ENCODE measurements at places on chromosomes 6 and 20.

GRCh38 chr6:7138046-7138531 is 30.3 kb downstream of the RREB1 start:
- DNase-seq = no peak

DNA sequence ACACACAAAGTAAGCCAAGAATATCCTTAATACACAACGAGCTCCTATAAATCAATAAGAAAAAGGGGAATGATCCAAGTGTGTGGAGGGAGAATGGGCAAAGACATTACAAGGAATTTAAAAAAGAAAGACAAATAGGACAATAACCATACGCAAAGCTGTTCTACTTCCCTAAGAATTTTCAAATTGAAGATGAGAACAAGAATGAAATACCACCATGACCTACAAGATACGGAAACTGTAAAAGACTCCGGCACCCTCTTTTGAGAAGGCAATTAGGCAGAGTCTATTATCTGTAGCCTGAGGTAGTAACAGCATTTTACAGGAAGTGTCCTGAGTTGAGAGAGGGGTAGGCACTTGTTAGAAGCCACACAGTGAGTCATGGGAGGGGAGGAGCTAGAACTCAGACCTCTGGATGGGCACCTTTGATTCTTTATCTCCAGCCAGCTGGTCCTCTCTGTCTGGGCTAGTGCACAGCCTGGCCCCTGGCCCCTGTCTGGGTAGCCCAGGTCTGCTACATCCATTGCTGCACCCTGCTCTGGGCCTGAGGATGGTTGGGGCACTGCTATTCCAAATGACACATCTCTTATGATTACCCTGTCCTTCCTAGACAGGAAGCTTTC is 15.3 kb downstream of the RSPO4 start:
- DNase-seq = no peak

- no peak for DNase-seq
These were observed 13.2 kb downstream of the CITED2 start for GRCh38 chr6:139361211-139361610.

DNA sequence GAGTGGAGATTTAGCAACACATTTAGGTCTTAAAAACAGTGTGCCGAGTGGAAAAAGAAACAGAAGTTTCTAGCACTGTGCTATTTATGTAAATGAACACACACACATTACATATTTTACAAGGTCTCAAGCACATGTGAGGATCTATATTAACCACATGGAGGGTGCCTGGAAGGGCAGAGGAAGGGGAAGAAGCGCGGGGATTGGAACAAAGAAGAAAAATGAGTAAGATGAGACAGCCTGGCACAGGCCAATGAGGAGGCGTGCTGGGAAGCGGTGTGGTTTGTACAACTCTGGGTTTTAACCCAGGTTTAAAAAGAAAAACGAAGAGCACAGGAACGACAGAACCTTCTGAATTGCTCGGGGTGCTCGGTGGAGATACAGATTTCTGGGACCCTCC is 5.7 kb downstream of the KCNG1 start:
- no peak for DNase-seq

- no peak for DNase-seq
These were observed 5.5 kb downstream of the DYNLT1 start for GRCh38 chr6:158639056-158639455.

DNA sequence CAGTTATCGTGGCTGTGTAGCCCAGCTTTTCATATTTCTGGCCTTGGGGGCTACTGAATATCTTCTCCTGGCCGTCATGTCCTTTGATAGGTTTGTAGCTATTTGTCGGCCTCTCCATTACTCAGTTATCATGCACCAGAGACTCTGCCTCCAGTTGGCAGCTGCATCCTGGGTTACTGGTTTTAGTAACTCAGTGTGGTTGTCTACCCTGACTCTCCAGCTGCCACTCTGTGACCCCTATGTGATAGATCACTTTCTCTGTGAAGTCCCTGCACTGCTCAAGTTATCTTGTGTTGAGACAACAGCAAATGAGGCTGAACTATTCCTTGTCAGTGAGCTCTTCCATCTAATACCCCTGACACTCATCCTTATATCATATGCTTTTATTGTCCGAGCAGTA is 475 bp downstream of the OR2B6 start:
- DNase-seq = no peak

GRCh38 chr6:12051861-12052368 is 39.8 kb downstream of the HIVEP1 start:
- no peak for DNase-seq

DNA sequence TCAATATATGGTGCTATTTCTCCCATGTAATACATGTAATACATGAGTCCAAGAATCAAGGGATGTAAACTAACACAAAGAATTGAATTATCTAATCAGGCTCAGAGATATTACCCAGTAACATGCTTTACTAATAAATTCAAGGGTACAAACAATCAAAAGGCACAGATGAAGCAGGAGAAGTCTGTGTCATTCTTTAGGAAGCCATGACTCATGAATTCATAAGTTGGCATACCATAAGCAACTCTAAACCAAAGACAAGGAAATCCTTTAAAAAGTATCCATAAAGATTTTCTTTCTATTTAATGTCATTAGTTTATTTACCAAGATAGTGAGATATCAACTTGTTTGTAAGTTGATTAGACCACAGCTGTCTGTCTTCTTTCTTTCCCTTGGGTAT is 446.0 kb upstream of the IMPG1 start:
- no peak for DNase-seq

GRCh38 chr6:42049116-42049809 is 1.1 kb upstream of the TAF8 start:
- DNase-seq = no peak

DNA sequence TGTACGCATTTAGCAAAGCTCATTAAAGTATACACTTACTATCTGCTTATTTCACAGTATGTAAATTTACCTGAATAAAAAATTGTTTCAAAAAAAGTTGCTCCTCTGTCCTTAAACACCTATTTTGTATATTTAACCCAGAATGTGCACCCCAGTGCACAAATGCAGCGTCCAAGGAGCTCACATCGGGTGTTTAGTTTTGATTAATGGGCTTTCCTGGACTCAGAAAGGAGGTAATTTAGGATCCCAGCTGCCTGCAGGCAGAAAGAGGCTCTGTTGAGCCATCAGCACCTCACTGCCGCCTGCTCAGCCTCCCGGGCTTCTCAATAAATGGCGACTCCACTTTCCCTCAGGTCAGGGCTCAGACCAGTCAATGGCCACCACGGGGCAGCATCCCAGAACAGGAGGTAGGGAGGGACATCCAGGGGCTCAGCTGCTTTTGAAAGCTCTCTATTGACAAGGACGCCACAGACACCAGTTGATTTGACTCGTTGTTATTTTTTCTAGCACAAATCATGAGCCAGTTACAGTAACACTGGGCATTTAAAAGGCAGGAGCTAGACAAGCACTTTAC is 70.2 kb upstream of the TBC1D7 start:
- DNase-seq = no peak

DNA sequence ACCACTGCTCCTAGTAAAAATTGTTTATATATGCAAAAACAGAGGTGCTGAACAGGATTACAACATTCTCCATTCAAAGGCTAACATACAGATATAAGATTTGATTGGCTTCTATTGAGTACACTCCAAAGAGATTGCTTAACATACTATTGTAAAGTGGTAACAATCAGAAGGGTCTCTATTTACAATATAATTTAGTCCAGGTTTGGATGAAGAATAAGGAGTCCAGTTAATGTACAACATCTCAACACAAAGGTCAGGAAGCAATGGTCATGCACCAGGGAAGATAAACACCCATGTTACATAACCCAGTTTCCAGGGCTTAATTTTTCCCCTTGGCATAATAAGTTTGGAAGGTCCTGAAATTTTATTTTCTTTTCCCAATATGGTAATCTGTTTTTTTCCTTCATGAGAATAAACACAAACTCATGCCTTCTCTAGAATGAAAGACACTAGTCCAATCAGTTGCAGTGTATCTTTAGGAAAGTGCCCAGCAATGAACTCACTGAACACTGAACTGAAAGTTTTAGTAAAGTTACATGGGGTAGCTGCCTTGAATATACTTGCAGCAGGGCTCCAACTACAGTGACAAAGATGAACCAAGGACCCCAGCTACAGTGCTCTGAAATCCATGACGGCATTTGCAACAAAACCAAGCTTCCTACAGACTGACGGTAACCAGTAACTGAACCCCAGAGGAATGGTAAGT is 255.3 kb upstream of the GJE1 start:
- no peak for DNase-seq

GRCh38 chr6:106629859-106630163 is 433 bp downstream of the QRSL1 start:
- DNase-seq = no peak

- no peak for DNase-seq
These were observed 22.2 kb upstream of the GABRR1 start for GRCh38 chr6:89239338-89239737.

DNA sequence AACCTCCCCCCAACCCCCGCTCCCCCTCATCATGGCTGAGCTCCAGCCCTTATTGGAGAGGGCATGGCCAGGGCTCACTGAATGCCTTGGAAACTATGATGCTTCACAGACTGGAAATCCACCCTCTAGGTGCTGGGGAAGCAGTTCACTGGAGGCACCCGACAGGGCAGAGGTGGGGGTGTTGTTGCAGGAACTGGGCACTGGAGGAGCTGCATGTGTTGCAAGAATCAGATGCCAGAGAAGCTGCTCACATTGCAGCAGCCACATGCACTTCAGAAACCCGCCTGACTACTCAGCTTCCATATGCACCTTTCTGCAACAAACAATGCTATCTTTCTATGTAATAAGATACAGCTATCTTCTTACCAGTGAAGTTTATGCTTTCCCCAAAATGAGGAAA is 7.9 kb upstream of the TBPL1 start:
- DNase-seq = no peak

DNA sequence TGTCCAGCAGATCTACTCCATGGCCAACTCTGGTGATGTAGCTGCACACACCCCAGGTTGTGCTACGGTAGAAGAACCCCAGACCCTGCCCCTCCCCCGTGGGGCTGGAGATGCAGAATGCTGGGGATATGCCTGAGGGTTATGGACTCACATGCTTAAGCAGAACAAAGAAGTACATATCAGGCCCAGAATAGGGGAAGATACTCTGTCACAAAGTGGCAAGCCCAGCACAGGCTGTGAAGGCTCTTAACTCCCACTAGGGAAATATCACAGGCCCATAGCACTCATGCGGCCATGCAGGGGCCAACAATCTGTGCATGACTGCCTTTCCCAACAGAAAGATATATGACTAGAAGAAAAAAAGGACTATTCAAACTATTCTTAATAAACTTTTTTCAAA is 234.9 kb downstream of the KCNQ5 start:
- DNase-seq = no peak

DNA sequence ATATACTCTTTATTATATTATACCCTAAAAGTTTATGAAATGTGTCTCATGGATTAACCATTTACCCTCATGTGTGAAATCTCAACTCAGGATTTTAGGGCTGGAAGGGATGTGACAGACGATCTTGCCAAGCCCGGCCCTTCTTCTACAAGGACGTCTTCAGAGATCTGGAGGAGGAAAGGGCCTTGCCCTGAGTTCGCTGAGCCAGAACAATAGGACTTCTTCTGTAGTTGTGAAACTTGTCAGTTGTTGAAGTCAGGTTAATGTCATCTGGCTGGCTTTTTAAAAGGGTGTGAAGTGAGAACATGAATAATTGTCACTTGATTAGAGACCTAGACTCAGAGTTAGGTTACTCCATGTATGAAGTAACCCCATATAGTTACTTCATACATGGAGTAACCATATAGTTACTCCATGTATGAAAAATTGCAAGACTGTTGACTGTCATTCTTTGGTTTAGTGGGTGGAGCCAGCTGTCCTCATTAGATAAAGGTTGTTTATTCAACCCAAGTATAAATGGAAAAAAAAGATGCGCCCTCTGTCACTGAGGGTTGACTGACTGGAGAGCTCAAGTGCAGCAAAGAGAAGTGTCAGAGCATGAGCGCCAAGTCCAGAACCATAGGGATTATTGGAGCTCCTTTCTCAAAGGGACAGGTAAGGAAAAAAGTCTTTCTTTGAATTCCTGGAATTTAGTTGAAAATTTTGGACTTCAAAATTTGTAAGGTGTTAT is at the start of gene ARG1:
Gene ARG1, plus strand, starts transcription at position 541 of the 730 bp plus-strand sequence. Its CDS starts 57 bp downstream, at position 598.
- no peak for DNase-seq

- peak; percentile 38 for DNase-seq
These were observed 34.5 kb downstream of the HLA-A start for GRCh38 chr6:29976588-29977424.

DNA sequence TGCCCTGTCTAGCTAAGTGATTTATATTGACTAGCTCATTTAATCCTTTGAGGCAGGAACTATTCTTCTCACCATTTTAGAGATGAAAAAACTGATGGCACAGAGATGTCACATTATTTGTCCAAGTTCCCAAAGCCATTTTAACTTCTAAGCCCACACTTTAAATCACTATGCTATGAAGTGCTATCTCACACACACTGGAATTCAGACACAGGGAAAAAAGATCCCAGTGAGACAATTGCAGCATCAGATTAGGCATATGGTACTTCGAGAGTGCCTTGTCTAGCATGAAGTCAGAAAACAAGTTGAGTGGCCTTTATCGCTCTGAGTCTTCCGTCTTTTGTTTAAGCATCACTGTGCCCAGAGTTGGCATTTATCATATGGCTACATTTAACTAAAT is 54.1 kb upstream of the PDE7B start:
- no peak for DNase-seq

DNA sequence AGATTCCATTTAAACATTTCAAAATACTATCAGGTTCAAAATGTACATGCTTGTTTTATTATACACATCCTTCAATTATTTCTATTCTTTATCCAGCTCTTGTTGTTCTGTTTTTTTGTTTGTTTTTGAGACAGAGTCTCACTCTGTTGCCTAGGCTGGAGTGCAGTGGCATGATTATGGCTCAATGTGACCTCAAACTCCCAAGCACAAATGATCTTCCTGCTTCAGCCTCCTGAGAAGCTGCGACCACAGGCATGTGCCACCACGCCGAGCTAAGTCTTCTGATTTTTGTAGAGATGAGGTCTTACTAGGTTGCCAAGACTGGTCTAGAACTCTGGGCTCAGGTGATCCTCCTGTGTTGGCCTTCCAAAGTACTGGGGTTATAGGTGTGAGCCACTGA is 44.1 kb upstream of the SMIM29 start:
- no peak for DNase-seq

DNA sequence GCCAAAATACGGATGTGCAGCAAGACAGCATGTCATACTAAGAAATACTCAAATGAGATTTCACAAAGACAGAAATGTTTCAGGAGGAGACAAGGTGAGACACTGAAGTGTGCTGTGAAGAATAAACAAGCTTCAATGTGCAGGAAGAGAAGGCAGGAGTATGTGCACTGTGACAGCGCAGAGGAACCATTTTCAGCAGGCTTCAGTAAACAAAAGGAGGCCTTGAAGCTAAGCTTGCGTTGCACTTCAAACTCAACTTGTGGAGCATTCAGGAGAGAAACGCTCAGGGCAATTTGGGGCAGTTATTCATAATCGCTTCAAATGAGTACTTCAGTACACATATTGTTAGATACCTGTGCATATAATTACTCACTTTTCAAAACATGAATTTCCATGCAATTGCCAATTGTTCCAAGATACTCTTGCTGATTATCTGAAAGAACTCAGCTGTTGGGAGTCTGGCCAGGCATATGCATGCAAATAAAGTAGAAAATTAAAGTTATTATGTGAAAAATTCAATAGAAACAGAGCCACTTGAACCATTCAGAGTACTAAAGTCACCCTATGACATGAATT is 234.2 kb upstream of the OPRM1 start:
- DNase-seq = no peak

GRCh38 chr20:23606652-23607049 is 934 bp upstream of the CST9 start:
- peak; percentile 29 for DNase-seq

Measured in anterior cingulate cortex (tissue), 58 donors.